ENCODE measurements at places on chromosomes 1 and 21.

DNA sequence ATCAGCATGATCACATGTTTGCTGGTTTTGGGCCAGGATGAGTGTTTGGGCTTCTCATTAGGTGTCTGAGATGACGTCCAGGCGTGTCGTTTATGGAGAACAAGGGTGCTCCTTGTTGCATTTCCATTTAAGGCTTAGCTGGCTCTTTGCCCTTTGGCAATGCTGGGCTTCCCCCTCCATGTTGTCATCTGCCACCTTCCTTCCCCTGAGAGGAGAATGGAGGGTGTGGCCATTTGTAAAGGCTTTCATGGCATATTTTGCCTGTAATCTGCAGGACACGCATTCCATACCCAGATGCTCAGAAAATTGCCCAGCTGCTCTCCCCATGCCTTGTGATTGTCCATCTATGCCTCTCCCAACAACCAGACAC, 27.7 kb downstream of the PKP1 start:
- DNase-seq, result peak; percentile 19
- peaks cover 24% of the 10 kb centered on the region for H3K4me1 ChIP-seq
- H3K27ac ChIP-seq, result no peak overlapping the region

GRCh38 chr21:34745557-34746255, 76.9 kb downstream of the CLIC6 start:
- no peaks in the 10 kb centered on the region for H3K36me3 ChIP-seq
- no peak overlapping the region for H3K27ac ChIP-seq
- H3K4me1 ChIP-seq, result no peaks in the 10 kb centered on the region
- H3K27me3 ChIP-seq, result peaks cover 2% of the 10 kb centered on the region

GRCh38 chr1:211133393-211133835, 534 bp downstream of the KCNH1 start:
- no peaks in the 10 kb centered on the region for H3K36me3 ChIP-seq
- no peak for DNase-seq
- peak overlapping the region; percentile 20 for H3K4me3 ChIP-seq
- peaks cover 45% of the 10 kb centered on the region for H3K27me3 ChIP-seq
- H3K27ac ChIP-seq, result no peak overlapping the region

GRCh38 chr1:174274452-174274851, 115.1 kb downstream of the RABGAP1L start:
- H3K36me3 ChIP-seq, result peaks cover 3% of the 10 kb centered on the region
- no peaks in the 10 kb centered on the region for H3K27me3 ChIP-seq
- peak overlapping the region; percentile 36 for H3K27ac ChIP-seq
- DNase-seq, result peak; percentile 12

DNA sequence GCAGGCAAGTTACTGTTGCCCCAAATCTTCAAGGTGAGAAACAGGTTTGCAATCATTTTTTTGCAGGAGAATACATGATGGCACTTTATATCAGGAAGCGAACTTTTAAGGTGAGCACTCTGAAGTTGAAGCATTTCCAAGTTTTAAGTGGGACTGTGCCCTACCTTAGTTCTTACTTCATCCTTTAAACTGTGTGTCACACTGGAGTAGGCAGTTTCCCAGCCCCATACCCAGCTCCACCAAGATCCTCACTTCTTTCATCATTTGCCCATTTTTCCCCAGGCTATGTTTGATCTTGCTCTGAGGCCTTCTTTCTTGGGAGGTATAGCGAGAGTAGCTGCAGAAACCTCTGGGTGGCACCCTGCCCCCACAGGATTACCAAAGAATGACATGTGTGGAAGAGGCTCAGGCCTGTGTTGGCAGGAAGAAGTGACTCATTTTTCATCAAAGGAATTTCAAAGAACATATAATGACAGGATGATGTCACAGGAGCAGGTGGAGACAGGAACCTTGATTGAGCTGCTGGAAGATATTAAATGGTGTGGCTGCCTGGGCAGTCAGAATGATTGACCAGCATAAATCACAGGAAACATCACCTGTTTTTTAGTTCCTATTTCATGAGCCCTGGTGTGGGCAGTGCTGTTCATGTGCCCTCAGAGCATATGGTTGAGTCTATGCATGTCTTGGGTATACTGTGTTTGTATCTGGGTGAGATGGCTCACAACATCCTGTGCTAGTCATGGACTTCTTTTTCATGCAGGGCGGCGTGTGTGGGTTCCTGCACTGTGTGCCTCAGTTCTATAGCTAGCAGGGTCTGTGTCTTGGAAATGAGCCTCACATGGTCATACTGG, 20.8 kb upstream of the MACF1 start:
- H3K4me1 ChIP-seq, result peaks cover 10% of the 10 kb centered on the region
- H3K4me3 ChIP-seq, result no peak overlapping the region
- DNase-seq, result peak; percentile 91
- H3K36me3 ChIP-seq, result no peaks in the 10 kb centered on the region
- H3K27me3 ChIP-seq, result no peaks in the 10 kb centered on the region

DNA sequence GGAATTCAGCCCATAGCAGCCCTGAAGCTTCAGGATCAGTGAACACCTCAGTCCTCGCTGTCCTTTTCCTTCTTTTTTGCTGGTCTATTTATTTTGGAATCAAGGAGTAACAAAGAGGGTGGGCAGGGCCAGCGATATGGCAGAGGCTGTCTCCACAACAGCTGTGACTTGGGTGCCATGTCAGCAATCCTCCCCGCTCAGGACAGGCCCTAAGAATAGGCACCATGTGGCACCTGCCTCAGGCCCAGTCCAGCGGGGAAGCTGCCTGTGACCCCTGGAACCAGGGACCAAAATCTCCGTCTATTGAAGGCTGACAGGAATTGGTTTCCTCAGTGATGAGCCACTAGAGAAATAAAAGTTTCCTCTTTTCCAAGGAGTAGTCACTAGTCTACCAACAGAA, 58.6 kb upstream of the TNR start:
- no peak overlapping the region for H3K4me3 ChIP-seq
- DNase-seq, result no peak
- H3K36me3 ChIP-seq, result no peaks in the 10 kb centered on the region

DNA sequence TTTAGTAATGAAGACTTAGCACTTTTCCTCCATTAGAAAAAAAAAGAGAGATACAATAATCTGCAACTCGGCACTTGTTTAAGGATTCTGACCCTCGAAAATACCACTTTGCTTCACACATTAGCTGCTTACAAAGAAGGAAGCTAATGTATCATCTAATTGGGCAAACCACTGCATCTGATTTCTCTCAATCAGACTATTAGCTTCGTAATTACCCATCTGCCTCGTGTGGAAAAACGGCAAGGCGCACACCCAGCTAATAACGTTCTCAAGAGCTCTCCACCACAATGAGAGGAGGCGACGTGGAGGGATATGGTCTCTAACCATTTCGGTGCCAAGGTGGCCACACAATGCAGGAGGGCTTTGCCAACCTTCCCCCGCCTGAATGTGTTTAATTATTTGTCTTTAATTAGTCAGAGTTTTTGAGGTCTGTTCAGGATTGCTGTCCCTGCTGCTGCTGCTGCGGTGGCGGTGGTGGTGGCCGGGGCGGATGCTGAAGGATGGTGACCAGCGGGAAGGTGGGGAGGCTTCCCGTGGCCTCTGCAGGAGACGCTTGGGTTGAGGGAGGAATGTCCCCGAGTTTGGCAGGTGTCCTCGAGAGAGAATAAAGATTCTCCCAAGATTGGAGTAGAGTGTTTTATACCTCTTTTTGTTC, 374.5 kb downstream of the RPS6KC1 start:
- DNase-seq, result no peak
- no peaks in the 10 kb centered on the region for H3K36me3 ChIP-seq
- H3K4me1 ChIP-seq, result no peaks in the 10 kb centered on the region

DNA sequence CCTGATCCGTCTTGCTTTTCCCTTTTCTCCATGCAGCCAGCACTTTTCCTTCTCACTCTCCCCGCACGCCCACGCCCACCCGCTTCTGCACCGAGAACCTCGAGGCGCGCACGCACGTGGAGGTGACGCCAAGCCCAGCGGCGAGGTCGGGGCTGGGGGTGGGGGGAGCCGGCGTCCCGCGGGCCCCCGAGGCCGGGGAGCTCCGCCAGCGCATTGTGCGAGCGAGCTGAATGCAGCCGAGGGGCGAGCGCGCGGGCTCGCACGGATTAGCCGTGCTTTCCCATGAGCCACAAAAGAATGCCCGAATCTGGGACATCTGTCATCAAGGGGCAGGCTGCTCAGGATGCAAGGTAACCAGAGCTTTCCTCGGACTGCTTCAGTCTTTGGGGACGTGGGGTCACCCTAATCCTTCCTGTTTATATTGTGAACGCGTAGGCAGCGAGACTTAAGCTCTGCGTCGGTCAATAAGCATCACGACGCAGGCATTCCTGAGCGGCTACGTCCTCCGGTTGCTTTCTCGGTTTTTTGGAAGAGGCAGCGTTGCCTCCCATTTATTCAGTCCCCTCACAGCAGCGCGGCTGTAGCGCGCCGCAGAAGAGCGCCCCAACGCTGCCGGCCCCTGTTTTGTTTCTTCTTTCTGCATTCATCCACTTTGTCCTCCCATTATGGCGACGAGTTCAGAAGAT, 67.3 kb upstream of the AKT3 start:
- H3K4me1 ChIP-seq, result no peaks in the 10 kb centered on the region
- peak overlapping the region; percentile 13 for H3K4me3 ChIP-seq
- no peak overlapping the region for H3K27ac ChIP-seq
- peak; percentile 51 for DNase-seq
- peaks cover 48% of the 10 kb centered on the region for H3K27me3 ChIP-seq

DNA sequence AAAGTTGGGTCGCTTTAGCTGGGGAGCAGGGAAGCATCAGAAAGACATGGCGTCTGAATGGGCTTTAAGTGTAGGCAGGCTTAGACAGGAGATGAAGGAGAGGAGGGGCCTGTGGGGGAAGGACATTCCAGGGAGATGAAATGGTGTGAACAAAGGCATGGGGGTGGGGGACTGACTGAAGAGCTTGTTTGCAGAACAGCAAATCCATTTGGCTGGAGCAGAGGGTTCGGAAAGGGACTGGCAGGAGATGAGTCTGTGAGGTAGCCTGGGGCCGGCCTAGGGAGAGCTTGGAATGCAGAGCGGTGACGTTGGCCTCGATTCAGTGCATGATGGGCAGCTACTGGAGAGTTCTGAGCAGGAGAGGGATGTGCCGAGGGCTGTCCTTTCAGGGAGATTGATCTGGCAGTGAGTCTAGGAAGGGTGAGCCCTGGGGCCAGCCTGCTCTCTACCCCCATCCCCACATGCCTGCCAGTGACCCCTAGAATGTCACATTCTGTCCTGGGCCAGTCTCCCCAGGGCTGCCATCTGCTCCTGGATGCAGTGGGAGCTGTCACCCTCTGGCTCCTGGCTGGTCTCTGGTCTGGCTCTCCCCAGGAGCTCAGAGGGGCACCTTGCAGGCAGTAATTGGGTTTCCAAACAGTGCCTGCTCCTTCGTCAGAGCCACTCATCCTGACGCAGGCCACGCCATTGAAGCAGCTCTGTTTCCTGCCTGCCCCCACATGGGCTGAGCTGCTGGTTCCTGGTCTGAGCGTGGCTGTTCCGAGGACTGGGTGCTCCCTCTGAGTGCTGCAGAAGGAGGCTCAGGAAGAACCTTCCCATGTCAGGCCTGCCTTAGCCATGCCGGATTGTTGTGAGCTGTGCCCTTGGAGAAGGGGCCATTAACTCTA, 22.3 kb upstream of the TMEM222 start:
- no peaks in the 10 kb centered on the region for H3K27me3 ChIP-seq
- no peak overlapping the region for H3K4me3 ChIP-seq
- DNase-seq, result peak; percentile 65
- H3K4me1 ChIP-seq, result peaks cover 21% of the 10 kb centered on the region
- H3K27ac ChIP-seq, result peak overlapping the region; percentile 95

Data from large intestine (tissue), 12 donors.